ENCODE measurements at places on chromosomes 13 and 19. TPM values are rescaled to one million over a fixed set of nuclear protein-coding genes. Genes with fewer than 3 reads are reported as not detected.

Gene MAB21L1
- total RNA-seq, result 0.47 TPM

Gene RGL3
- 126 TPM for total RNA-seq

Gene WDR88
- total RNA-seq, result not detected

Gene ZNF444
- 28.4 TPM for total RNA-seq

Gene SYNGR4
- total RNA-seq, result not detected

Gene TEX101
- total RNA-seq, result not detected

Gene ZNF20
- total RNA-seq, result 7.3 TPM

Gene SEMA6B
- total RNA-seq, result 17.7 TPM

Gene DHDH
- total RNA-seq, result 0.60 TPM

Gene VSIG10L
- 1.8 TPM for total RNA-seq

Gene CYP2A7
- not detected for total RNA-seq

Gene AZU1
- total RNA-seq, result 0.50 TPM

Gene GJB6
- total RNA-seq, result not detected

- DNase-seq, result no peak
These were observed 37.7 kb downstream of the GPR42 start for GRCh38 chr19:35408284-35409171.

DNA sequence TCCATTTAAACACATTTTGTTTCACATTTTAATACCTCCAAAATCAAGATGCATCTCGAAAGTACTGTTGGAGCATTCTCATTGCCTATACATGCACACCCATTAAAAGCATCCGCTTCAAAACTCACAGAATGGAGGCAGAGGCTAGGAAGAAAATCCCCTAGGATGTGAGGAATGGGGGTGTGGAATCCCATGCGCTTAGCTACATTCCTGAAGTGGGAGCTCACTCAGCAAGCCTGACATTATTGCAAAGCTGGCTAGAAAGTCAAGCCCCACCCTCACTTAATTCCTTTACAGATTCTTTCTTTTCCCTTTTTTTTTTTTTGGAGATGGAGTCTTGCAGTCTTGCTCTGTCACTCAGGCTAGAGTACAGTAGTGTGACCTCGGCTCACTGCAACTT lies 4.6 kb upstream of the FAM32A start:
- no peak for DNase-seq

- no peak for DNase-seq
These were observed 43.4 kb upstream of the NFIC start for GRCh38 chr19:3323026-3323425.

DNA sequence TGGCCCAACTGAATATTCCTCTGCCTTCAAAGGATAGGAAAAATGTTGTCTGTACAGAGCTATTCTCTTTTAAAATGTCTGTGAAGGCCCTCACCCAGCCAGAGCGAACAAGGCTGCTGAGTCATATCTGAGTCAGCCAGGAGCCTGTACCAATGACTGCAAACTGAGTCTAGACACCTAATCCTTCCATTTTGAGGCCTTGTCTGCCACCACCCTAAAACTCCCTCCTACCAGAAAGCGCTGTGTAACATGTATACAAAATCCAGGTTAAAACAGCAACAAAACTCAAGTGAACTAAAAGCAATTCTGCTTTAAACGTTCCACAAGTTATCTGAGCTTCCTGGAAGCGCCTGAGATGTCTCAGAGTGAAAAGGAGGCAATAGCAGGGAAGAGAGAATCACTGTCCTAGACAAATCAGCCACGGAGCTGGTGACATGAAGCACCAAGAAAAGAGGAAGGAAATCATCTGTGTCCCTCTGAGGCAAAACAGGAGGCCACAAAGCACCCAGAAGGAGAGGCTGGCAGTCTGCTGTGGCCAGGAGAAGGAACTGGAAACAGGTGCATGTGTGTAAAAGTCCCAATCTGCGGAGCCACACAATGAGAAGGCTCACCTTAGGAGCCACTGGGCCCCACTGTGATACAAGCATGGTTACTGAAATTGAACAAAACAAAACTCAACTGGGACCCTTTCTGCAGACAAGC lies 10.2 kb downstream of the DHRS12 start:
- DNase-seq, result no peak

DNA sequence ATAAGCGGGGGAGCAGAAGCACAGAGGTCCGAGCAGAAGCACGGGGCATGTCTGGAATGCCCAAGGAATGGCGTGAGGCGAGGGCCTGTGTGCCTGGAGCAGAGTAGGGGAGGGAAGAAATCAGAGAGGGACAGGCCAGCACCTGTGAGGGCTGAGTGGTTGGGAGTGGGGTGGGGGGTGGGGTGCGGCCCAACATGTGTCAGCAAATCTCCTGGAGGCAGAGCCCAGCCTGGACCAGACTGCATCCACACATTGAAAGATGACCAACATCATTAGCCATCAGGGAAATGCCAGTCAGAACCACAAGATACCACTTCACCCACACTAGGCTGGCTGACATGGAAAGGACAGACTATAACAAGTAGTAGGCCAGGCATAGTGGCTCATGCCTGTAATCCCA lies 11.2 kb downstream of the CLASRP start:
- no peak for DNase-seq

DNA sequence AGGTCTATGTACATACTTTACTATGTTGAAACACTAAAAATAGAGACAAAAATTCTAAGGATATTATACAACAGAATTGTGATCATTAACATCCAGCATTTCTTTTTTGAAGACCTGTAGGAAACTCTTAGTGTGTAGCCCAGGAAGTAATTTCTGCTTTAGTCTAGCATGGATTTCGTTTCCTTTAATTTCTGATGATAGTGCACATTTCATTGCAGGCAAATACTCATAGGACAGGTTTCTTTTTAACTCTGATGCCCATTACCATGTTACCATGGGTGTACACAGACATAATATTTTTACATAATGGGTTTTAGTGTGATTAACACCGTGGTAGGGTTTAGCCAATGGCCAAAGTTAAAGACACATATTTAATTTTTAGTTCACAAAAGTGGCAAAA lies 27.1 kb downstream of the LIG4 start:
- no peak for DNase-seq

DNA sequence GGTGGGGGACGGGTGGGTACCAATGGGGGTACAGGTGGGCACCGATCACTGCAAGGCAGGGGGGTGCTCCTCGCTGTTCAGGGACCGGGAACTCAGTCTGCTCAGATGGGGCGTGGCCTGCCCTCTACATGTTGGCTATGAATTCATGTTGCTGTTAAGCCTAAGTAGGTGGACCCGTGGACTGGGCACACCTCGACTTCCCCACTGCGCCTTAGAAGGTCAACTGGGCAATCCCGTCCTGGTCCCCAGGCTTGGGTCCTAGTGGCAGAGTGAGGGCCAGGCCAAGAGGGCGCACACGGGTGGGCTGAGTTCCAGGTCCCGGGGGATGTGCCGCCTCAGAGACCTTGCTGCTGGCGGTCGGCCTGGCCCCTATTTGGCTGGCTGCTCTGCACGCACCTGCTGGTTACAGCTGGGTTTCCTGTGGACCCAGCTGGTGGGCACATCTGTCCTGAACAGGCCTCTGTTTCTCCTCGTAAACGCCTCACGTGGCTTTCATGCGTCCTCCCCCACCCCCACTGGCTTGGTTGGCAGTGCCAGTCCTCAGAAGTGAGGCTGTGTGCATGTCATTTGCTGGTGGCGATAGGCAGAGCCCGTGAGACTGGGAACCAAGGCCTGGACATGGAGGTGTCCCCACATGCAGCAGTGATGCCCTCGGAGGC lies 13.5 kb upstream of the ZNF554 start:
- no peak for DNase-seq

DNA sequence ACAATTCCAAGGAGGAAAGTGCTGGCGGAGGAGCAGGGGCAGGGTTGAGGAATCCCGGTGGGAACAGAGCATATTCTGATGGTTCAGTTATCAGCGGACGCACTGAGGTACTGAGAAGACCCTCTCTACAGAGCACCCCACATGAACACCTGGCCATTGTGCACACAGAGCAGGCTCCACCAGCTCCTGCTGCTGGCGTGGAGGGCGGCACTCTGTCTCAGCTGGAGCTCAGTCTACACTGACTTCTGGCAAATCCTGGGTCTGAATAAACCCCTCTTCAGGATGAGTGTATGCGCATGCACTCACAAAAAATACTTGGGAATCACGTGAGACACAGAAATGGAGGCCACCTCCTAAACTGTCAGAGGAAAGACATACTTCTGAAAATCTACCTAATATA lies 114.4 kb upstream of the IRS2 start:
- DNase-seq, result no peak

DNA sequence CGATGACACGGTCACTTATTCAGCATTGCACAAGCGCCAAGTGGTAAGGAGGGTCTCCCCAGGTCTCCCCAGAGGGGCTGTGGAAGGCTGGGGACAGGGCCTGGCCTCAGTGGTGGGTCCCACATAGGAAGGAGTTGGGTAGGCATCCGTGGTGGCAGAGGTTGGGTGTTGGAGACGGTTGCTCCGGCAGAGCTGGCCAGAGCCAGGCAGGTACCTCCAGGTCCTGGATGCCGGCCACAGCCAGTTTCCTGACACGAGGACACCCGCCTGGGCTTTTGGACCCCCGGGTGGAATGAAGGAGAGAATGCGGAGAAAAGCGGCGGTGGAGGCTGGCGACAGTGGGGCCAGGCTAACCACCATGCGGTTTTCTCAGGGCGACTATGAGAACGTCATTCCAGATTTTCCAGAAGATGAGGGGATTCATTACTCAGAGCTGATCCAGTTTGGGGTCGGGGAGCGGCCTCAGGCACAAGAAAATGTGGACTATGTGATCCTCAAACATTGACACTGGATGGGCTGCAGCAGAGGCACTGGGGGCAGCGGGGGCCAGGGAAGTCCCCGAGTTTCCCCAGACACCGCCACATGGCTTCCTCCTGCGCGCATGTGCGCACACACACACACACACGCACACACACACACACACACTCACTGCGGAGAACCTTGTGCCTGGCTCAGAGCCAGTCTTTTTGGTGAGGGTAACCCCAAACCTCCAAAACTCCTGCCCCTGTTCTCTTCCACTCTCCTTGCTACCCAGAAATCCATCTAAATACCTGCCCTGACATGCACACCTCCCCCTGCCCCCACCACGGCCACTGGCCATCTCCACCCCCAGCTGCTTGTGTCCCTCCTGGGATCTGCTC lies 1.3 kb upstream of the FFAR1 start:
- DNase-seq, result peak; percentile 69

GRCh38 chr19:8585894-8586750 lies 8.9 kb upstream of the MYO1F start:
- DNase-seq, result peak; percentile 72

DNA sequence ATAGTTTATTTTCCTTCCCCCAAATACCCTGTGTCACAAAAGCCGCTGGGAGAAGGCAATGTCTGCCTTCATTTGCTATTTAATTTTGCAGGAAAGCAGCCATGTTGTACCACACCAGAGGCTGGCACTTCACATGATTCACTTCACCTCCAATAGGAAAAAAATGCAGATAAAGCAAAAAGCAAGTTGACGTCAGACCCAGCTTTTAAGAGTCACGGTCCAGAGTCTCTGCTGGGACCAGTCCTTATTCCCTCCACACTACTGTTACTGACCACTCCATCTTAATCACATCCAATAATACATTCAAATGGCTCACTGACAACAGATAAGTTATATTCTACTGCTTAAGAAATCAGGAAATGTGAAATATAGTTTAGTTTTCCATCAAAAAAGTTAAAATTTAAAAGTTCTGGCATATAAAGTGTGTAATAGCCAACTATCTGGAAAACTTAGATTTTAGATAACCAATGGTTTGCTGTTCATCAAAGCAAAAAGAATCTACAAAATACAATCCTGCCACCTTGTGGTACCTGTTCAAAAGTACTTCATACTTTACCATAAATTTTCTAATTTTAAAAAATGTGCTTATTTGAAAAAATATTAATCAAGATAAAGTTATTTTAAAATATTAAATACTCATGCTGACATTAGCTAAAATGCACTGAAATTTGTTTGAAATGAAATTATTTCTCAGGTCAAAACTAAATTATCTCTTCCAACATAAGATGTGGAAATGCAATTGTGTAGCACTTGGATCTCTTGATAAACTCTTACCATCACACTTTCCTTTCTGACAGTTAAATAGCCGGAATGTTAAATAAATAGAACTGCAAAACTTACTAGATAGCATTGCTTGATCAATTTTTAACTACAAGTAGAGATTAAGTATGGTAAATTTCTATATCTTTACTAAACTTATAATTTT lies 97.3 kb downstream of the SERP2 start:
- DNase-seq, result peak; percentile 82

DNA sequence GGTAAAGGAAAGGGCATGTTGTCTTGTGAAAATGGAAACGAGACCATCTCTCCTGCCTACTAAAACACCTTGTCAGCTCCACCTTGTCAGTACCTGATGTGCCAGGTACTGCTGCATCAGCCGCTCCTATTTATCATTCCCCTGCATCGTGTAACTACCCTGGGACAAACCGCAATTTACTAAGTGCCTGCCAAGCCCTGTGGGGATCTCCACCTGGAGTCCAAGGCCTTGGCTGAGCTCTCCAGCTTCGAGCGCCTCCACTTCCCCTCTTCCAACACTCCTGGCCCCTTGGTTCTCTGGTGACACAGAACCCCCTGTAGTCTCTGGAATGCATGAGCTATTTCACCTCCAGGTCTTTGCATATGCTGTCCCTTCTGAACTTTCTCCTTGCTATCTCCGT lies 25.9 kb upstream of the CCNP start:
- DNase-seq, result no peak

GRCh38 chr13:95749545-95749944 lies 72.6 kb downstream of the DNAJC3 start:
- no peak for DNase-seq

- DNase-seq, result no peak
These were observed 11.6 kb downstream of the VSIG10L start for GRCh38 chr19:51330366-51330765.

DNA sequence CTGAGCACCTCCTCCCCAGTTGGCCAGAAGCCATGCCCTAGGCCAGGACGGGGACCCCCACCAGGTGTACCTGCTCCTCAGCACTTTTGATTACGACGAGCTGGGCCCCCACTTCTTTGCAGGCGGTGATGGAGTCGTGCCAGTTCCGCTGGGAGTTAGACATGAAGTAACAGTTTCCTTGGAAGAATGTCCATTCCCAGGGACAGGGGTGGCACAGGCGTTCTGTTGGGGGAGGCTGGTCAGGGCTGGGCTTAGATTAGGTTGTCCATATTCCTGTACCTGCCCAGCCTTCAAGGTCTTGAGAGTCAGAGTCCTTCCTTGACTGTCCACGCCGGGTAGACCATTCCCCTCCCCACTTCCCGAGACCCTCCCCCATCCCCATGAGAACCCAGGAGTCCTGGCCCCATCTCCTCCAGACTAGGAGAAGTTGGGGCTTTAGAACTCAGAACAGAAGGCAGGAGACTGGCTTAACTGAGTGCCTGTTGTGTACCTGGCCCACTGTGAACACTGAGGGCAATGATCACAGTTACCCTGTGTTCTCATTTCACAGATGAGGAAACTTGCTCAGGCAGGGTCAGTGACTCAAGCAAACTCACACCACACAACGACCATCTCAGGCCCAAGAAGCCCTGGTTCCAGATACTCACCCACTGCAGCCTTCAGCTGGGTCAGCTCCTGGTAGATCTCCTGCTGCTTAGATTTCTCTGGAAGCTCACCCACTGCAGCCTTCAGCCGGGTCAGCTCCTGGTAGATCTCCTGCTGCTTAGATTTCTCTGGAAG lies 2.3 kb downstream of the CD209 start:
- DNase-seq, result no peak

Measured in kidney (tissue), 22 donors.